ENCODE measurements at places on chromosomes 6 and 20.
A peak's percentile ranks its signal among the peaks of the same experiment; 100 is the strongest.

GRCh38 chr6:150627585-150628025, 27.9 kb downstream of the PLEKHG1 start:
- no peak for DNase-seq

GRCh38 chr20:3818155-3819151, 1.9 kb upstream of the AP5S1 start:
- DNase-seq, result peak; percentile 65

GRCh38 chr6:112275365-112275764, 21.0 kb upstream of the LAMA4 start:
- no peak for DNase-seq

- DNase-seq, result peak; percentile 86
Observed at GRCh38 chr6:41424370-41425058, 89.1 kb downstream of the NCR2 start.

- DNase-seq, result no peak
Observed at GRCh38 chr6:168641446-168641845, 200.5 kb downstream of the SMOC2 start.

DNA sequence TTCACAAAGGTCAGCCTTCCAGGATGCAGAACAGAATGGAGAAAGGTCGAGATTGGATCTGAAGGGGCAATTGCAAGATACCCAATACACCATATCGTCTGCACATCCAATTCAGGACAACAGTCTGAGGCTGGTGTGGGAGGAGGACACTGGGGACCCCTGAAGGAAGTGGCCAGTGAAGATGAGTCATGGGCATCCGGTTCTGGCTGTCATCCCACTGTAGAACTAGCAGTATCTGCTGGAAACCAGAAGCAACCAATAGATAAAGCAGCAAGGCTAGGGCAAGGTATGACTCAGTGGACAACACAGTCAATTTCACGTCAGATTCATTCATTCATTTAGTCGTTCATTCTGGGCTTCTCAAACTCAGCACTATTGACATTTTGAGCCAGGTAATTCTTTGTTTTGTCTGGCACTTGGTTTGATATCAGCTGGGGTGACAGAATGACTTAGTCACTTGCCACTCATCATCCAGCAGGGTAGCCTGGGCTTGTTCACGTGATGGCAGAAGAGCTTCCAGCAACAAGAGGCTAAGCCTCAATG, 30.3 kb upstream of the SHLD1 start:
- no peak for DNase-seq

DNA sequence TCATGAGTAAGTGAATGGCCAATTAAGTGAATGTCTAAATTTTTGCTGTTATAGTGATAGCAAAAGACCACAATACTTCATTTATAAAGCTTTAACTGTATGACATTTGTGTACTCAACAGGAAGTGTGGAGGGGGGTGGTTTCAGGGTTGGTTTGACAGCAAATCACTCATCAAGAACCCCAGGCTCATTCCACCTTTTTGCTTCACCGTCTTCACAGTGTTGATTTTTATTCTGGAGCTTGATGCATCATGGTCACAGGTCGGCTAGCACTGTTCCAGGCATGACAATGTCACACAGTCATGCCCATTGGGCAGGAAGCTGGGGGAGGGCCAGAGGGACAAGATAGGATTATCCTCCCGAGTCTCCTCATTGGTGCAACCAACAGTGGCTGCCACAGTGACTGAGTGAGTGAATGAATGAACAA, 75.0 kb downstream of the MDGA1 start:
- DNase-seq, result no peak

DNA sequence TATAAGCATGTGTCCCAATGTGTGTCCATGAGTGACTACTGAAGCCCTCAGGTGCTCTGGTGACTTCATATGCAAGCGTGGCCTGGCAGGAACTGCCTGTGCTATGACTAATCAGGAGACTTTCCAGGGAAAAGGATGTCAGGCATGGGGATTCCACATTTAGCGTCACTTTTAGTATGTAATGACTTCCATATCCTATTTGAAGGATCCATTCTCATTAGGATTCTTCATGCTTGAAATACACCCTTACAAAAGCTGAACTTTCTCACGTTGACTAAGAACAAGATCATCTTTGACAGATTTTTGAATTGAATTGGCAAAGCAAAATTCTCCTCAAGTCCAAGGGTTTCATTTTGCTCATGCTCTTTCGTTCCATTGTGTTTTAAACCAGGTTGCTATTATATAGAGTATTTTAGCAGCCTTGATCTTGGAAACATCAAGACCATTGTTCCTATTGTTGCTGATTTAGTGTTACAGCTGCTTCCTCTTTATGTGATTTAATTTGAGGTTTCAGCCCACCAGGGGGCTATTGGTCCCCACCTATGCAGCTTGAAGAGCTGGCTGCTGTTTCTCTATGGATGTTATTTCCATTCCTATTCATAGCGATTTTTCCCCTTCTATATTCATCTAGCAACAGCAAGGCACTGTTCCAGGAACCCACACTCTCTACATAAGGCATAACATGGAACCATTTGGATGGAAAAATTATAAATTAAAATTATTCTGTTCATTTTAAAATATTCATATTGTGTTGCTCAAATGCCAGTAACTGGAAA, 418.6 kb downstream of the CDKAL1 start:
- peak; percentile 70 for DNase-seq

GRCh38 chr20:24825591-24825990, 123.5 kb upstream of the CST7 start:
- no peak for DNase-seq

DNA sequence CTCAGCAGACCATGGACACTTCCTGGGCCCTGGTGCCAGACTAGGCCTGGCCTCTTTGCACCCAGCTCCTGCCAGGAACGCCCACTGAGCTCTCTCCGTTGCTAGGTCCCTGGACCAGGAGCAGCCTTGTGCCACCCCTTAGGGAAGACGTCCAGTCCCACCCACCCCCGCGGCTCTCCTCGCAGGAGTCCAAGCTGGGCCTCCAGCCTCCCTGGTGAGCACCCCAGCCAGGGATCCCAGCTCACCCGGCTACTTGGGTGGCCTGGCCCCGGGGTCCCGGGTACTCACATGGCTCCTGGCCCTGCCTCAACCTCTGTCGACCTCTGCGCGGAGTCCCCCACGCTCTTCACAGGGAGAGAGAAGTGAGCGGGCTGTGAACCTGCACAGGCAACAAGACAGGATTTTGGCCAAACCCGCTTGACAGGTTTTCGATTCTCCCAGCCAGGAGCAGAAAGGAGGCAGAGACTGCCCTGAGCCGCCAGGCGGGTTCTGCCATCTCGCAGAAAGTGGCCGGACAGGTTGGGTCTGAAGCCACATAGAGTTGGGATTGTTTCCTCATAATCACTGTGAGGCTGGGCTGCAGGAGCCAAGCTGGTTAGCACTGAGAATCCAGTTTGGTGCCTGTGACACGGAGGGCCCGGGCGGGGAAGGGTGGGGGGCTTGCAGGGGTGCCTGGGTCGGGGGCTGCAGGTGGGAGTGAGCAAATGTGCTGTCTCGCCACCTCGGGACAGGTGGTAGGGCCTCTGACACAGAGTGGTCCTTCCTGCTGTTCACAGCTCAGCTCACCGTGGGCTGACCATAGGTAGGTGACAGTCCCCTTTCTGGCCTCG, at the start of gene RBBP8NL:
TSS of gene RBBP8NL (minus strand) at position 368 of the 830 bp plus-strand sequence. CDS start 7,892 bp downstream, outside the sequence.
- DNase-seq, result no peak

GRCh38 chr6:105035299-105035698, 78.4 kb downstream of the LIN28B start:
- DNase-seq, result no peak

DNA sequence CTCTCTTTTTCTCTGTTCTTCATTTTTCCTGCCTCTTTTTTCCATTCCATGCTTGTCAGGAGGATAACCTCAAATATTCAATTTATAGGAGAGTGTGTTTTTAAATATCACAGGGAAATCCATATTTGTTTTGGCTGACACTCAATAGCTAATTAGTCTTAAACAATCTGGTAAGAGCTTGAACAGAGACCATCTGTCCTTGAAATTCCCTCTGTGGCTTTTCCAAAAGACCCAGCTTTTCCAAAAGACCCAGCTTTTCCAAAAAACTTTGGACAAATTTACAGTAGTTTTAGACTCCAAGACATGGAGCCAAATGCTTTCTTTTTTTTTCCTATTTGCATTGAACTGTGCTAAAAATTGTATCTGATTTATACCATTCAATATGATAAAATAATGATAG, 127.4 kb upstream of the FAM83B start:
- DNase-seq, result no peak

GRCh38 chr6:13307508-13307995, 20.8 kb downstream of the TBC1D7 start:
- DNase-seq, result no peak

GRCh38 chr6:71294121-71294523, 5.5 kb downstream of the OGFRL1 start:
- no peak for DNase-seq

- DNase-seq, result no peak
Observed at GRCh38 chr20:46188866-46189541, 70.9 kb downstream of the CD40 start.

DNA sequence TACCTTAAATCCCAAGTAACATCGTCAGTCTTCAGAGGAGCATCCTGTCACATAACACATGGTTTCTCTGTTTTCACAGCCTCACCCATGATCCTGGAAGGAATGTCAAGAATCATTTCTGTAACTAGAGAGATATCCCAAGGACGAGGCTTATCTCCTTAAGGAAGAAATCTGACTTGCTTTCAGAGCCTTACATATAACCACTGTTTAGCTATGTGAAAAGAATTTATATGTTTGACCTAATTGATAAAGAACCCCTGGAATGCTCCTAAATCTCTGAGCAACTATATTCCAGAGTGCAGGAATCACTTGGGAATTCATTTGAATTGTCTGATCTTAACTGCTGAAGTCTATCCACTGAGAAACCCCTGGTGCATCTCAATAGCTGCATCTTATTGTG, 243.1 kb downstream of the ALDH8A1 start:
- no peak for DNase-seq

- no peak for DNase-seq
Observed at GRCh38 chr20:33158637-33159385, 9.1 kb upstream of the BPIFA2 start.

GRCh38 chr20:53186635-53187034, 214.5 kb downstream of the TSHZ2 start:
- DNase-seq, result no peak

- no peak for DNase-seq
Observed at GRCh38 chr6:15254070-15254975, 8.5 kb downstream of the JARID2 start.

DNA sequence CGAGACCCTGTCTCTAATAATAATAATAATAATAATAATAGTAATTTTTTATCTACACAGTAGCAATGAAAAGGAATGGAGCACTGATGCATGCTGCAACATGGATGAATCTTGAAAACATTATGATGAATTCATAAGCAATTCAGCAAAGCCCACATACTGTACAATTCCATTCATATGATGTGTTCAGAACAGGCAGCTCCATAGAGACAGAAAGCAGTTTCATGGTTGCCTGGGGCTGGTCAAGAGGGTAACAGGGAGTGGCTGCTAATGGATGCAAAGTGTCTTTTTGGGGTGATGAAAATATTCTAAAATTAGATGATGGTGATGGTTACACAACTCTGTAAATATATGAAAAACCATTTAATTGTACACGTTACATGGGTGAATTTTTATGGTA, 43.6 kb downstream of the SLC24A3 start:
- no peak for DNase-seq

DNA sequence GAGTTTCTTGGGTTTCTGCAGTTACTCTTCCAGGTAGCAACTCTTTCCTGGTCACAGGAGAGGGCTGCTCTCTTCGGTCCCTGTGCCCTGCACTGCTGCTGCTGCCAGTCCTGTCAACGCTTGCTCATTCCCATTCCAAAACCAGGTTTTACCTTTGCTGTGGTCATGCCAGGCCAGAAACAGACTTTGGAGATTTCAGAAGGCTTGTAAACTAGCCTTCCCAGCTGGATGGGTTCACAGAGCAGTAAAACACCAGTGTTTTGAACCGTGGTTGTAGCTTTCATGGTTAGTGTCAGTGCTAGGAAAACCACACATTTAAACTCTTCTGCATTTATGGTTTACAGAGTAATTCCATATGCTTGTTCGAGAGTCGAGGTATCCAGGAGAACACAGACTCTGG, 16.2 kb downstream of the ARFGEF2 start:
- DNase-seq, result no peak

DNA sequence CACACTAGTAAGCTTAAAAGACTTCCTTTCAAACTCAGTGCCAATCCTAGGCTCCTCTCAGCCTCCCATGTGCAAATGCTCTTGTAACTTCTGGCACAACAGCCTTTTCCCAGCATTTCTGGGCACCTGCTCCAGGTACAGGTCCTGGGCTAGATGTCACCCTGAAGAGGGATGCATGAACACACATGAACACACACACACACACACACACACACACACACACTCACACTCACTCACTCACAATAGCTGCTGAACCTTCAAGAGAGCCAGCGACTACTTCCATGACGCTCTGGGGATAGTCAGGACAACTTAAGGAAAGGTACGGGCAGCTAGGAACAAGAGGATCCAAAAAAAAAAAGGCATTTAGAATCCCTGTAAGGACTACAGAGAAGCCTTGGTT, 122.8 kb downstream of the INSM1 start:
- no peak for DNase-seq

DNA sequence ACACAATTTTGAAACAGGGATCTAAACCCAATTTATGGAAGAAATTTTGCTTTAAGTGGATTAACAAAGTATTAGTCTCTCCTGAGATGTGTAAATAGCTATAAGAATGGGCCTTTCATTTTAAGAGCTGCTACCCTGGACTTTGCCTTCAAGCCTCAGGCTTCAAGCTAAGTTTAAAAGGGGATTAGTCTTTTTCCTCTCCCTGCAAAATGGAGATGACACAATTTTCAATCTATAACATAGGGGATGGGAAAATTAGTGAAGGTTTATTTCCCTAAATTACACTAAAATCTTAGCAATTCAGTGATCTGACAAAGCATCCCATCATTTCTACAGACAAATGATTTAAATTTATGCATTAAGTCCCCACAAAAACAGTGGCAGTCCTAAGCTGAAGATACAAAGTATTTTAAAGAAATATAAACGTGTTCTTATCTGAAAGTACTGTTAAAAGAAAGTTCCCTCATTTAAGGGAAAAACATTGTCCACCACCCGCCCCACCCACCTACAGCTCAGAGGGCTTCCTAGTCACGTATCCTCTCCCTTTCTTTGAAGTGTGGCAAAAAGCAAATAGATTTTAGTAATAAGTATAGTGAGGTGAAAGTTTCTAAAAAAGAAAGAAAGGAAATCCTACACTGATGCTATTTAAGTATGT, 14.5 kb downstream of the ARHGAP18 start:
- no peak for DNase-seq
